HuH-7 (cell line): ENCODE measurements at places on chromosomes 3 and 15.

DNA sequence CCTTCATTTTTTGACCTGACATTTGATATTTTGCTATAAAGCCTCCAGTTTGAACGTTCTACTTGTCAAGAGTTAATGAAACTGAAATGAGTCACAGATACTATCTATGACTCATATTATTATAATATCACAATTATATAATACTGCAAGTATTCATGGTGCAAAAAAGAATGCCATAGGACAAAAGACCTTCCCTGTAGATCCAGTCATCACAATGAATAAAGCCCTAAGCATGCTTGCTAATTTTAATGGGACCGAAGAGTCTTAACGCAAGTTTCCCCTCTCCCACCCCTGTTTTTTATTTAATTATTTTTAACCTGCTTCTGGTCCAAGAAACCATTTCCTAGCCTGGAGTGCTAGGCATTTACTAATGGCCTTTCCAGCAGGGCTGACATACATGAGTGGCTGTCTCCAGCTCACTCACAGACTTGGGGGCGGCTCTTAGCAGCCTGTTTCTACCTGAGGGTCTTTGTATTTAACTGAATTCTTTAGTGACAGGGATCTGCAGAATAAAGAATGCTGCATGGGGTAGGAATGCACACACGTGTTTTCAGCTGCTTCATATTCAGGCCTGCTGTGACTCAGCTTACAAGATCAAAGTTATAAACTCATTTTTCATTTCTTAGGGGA, 61.2 kb downstream of the THBS1 start:
- DNase-seq = no peak

DNA sequence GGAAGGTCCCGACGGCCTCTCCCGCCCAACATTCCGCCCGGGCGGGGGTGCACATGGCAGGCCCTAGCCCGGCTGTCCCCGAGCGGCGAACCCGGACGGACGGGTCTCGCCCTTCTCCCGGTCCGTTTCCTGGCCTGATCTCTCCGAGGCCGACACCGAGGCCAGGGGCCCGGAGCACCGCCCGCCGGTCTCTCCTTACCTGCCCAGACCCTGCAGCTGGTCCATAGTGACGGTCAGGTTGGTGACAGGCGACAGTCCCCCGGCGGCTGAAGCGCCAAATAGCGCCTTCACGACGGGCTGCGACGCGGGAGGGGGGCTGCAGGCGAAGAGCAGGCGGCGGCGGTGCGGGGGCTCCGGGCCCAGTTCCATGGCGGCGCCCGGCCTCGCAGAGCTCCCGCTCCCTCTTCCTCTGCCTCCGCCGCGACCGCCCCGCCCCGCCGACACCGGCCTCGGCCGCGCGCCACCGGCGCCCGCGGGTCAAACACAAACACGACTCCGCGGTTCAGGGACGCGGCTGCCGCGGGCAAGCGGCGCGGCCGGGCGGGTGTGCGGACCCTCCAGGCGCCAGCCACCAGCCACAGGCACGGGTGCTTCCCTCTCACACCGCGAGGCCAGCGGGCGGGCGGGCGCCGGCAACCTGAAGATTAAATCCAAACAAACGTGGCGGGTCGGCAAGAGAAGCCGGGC, 495 bp downstream of the CDC25A start:
- DNase-seq = peak; percentile 39

DNA sequence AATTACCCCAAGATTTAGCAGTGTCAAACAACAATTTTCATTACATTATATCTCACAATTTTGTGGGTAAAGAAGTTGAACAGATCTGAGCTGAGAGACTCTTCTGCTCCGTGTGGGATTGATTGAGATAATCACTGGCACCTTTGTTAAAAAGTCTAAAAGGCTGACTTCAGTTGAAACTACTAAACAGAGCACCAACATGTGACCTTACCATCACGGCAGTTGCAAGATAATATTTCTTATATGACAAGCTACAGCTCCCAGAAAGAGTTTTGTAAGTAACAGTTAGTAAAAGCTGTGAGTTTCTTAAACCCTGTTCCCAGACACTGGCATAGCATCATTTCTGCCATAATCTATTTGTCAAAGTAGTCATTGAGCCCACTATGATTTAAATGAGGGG, 25.0 kb downstream of the CGGBP1 start:
- no peak for DNase-seq

DNA sequence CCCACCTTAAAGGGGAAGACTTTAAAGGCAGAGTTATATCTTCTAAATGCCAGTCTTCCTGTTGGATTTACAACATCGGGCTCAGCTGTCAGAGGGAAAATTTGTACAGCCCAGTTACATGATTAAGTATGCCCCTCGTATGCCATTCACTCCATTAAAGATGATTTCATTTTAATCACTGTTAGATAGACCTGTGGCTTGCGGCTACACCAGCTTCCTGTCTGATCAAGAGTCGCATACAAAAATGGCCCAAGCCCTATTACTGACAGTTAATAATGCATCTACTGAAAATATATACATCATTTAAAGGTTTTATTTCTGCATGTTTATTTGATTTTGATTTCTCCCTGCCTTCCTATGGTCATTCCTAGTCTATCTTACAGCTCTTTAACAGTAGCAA, 7.1 kb downstream of the EIF4E3 start:
- no peak for DNase-seq

DNA sequence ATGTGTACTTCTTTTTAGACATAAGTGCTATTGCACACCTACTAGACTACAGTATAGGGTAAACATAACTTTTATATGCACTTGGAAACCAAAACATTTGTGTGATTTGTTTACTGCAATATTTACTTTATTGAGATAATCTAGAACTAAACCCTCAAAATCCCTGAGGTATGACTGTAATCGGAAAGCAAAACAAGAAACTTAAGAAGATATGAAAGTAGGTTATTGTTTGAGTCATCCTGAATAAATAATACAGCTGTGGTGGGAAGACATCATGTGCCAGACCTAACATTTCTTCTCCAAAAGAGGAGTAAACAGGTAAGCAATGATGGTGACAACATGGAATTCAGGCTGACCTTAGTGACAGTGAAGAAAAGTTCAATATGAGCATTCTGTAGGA, 765.5 kb downstream of the OTOL1 start:
- no peak for DNase-seq

- no peak for DNase-seq
These were observed 246.3 kb upstream of the SEMA6D start for GRCh38 chr15:47470983-47471382.

DNA sequence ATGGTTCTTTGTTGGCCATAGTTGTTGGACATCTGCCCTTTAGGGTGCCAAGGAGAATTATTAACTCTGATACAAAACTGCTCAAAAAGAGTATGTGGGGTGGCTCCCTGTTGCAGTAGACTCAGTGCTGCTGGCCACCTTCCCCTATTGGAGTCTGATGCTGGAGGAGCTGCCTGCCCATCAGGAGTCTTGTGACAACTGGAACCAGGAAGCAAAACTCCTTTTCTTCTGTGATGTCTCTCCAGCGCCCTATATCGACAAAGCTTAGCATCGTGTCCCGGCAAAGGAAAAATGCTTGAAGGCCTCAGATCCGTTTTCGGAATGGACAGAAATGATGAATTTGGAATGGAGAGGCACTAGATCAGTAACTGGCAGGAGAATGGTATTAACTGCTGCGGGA, 23.5 kb downstream of the PAK2 start:
- DNase-seq = no peak

DNA sequence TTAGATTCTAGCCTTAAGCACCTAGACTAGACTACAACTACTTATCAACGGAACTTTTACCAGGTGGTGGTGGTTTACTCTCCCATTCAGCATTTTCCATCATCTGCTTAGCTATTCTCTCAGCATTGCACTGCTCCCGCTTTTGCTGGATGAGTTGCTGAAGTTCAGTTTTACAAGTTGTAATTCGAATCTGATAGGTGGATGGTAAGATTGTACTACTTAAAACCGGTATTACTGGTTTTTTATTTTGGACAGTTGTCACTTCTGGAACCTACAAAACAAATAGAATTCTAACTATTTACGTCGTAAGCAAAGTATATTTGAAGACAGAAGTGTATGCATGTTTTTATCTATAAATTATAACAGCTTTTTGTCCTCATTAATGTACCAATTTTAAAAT, 41.1 kb downstream of the PIK3R4 start:
- DNase-seq = no peak

DNA sequence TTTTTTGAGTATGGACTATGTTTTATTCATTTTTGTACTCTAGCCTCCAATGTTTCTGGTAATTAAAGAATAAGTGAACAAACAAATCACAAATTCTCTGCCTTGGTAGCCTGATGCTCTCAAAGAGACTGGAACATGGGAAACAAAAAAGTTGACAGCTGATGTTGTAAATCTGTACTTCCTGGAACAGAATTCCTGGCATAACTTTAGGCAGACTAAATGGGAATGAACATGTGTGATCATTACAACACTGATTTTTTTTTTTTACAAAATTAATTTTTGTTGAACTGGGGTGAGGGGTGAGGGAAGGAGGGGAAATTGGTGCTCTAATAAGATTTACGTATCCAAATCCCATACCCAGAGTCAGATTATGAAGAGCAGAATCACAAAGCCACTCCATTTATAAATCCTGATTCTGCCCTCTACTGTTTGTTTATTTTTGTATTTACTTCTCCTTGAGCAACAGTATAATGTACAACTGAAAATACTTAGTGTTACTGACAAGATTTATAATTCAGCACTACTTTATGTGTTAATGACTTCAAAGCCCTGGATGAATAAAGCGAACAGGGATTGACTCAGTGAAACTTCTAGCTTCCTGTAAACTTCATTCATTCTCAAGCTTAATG, 165.0 kb downstream of the FRMD5 start:
- no peak for DNase-seq

DNA sequence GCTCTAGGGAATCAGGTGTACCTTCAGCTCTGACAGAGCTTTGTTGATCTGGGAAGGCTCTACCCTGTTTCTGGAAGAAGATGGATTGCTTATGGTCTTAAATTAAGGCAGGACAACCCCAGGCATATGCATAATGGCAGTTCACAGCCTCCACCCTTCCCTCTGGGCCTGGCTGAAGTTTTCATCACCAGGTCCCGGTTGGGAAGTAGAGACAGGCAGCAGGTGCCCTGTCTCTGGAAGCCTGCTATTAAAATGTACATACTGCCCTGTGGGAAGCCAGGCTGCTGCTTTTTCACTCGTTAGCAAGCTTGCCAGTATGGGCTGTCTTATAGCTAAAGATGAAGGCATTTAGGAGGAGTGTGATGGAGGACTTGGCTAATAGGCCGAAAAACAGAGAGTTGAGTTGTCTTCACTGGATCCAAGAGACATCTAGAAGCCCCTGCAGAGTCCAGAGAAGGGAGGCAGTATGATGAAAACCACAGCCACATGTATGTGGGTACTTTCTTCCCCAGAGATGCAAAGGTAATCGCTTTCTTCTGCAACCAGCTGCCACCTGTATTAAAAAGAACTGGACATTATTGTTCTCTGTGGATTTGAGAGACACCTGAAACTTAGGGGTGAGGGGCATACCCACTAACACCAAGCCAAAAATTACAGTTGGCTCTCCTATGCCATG, 34.4 kb downstream of the ABHD2 start:
- no peak for DNase-seq

- no peak for DNase-seq
These were observed 7.0 kb upstream of the USP4 start for GRCh38 chr3:49346797-49347251.

DNA sequence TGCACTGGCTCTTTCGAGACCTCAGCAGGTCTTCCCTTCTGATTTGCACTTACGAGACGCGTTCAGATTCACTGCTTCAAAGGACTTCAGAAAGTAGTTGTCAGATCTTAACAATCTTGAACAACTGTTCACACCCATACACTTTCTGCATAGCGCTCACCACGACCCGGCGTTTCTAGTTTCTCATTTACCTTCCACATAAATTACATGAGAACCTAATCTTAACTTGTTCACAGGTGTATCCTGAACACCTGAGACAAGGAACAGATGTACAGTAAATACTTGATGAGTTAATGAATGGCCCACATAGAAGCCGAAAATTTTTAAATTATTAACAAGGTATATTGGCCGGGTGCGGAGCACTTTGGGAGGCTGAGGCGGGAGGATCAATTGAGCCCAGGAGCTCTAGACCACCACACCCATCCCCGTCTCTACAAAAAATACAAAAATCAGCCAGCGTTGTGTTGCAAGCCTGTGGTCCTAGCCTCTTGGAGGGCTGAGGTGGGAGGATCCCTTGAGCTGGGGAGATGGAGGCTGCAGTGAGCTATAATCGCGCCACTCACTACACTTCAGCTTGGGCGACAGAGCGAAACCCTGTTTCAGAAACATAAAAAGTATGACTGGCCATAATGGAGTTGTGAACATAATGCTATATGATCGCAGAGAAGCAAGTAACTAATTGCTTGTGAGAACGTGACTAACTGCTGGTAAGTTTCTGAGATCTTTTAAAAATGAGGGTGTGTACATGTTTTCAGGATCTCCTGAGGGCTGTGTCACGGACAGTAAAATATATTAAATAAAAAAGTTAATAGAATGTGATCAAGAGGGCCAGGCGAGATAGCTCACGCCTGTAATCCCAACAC, 984 bp upstream of the SMARCC1 start:
- no peak for DNase-seq

GRCh38 chr3:38617137-38617536, 32.4 kb downstream of the SCN5A start:
- DNase-seq = no peak

GRCh38 chr3:192916371-192917027, 1.2 kb downstream of the MB21D2 start:
- peak; percentile 28 for DNase-seq

DNA sequence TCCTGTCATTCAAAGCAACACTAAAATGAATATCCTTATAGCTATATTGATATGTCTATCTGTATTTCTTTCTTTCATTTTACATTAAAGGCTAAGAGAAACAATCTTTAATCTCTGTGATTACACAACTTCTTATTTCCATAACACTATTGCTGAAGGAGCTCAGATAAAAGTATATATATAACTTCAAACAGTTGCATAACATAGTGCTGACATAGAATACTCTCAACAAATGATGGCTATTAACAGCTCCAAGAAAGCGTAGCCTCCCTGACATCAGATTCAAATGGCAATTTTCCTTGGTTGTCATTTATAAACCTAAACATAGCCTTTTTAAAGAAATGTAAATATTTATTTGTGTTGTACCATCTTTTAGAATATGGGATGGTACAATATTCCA, 116.6 kb upstream of the PTPRG start:
- no peak for DNase-seq

- DNase-seq = no peak
These were observed 3.0 kb downstream of the SNAP23 start for GRCh38 chr15:42498212-42499068.

- no peak for DNase-seq
These were observed 139.6 kb upstream of the ADAMTS9 start for GRCh38 chr3:64827431-64827830.

GRCh38 chr15:78024519-78024870, 53.0 kb downstream of the TBC1D2B start:
- no peak for DNase-seq
